ENCODE measurements at places on chromosomes 12 and 14.

DNA sequence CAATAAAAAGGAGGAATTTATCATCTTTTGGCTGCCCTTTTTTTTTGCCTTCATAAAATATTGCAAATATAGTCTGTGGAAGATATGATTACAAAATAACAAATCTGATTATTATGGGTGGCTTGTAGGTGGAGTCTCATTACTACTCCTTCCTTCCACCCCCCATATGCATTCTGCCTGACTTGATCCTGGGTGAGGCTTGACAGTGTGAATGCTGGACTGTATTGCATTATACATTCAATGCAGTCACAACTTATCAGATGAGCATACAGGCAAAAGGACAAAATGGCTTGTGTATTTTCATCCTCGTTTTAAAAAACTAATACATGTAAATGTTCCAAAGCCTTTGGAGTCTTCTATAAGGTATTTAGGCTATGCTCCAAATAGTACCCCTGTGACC, 186.3 kb downstream of the ANO4 start:
- DNase-seq = no peak

DNA sequence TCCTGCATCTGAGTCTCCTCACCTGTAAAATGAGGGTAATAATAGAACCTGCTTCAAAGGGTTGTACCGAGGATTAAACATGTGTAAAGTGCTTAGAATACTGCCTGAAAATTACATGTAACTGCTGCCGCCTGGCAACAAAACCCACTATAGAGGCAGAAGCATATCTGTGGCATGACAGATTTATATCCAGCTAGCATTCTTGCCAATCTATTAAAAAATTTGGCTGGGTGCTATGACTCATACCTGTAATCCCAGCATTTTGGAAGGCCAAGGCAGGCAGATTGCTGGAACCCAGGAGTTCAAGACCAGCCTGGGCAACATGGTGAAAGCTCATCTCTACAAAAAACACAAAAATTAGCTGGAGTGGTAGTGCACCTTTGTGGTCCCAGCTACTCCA, 16.4 kb upstream of the KSR2 start:
- DNase-seq = no peak

DNA sequence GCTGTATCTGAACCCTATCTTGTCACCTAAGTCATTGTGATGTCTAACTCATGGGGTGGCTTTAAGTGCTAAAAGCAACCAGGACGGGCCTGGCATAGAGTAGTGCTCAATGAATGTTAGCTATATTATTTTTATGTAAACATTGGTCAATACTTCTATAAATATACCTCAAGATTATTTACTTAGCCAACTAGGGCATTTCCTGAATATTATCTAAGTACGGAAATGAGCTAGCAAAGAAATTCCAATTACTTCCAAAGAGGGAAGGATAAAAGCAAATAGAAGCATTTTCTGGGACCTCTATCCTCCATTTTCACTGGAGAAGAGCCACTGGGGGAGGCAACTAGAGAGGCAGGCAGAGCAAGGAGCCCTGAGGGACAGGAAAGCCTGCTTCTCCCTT, 20.6 kb downstream of the CCDC92 start:
- no peak for DNase-seq

GRCh38 chr14:92651758-92652406, 96.5 kb downstream of the LGMN start:
- peak; percentile 41 for DNase-seq

DNA sequence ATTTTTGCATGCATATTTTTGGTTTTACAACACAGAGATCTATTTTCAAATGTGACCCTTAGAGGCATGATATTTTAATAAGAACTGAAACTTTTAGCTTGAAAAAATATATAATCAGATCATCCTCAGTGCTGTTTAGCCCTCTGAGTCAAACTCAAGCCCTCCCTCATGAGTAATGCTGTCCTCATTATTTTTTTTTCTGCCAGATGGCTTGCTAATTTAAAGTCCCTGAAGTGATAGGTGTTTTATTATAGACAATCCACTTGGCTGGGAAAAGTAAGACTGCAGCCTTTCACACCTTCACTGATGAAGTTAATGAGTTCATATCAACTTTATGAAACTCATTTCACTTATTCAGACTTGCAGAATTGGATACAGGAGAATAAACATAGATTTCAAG, 227.7 kb downstream of the SLC16A7 start:
- DNase-seq = no peak

DNA sequence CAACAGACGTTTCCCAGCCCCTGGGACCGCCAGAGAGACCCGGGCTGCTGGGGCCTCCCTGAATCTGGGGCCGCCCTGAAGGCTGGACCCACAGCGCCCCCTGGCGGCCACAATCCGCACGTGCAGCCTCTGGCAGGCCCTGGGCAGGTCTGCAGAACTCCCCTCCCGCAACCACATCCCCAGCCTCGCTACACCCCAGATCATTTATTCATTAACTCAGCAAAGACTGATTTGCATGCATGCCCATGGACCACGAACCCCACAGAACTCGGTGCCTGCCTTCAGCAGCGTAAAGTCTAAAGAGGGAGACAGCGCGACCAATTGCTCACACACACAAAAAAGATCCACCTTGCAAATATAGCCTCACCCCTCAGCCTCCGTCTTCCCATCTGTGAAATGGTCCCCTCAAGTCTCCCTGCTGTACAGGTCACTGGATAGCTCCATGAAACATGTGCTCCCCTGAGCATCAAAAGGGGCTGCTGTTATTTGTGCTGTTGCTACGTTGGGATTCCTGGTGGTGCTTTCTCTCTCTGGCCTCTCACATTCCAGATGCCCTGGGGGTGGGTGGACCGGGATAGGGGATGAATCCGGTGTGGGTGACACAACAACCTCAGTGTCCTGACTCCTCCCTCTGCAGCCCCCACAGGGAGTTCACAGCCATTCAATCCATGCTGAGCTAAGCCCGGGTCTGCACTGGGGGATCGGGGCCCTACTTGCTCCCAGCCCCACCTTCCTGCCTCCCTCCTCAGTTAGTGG, 96.4 kb downstream of the SCARB1 start:
- peak; percentile 63 for DNase-seq

DNA sequence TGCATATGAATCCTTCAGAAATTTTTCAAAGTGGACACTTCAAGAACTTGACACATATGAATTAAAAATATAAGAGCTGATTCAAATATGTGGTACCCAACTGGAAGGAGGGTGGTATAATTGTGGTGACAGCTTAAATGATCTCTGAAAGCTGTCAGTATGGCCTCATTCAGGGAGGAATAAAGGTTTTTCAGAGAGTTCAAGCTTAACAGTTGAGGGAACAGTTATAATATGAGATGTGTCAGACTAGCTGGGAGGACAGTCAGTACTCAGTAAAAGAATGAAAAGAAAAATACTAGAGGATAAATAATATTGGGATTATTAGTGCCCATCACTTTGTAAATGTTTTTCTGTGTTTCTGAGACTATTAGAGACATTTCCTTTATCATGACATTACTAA, 277.5 kb downstream of the RASSF9 start:
- no peak for DNase-seq

DNA sequence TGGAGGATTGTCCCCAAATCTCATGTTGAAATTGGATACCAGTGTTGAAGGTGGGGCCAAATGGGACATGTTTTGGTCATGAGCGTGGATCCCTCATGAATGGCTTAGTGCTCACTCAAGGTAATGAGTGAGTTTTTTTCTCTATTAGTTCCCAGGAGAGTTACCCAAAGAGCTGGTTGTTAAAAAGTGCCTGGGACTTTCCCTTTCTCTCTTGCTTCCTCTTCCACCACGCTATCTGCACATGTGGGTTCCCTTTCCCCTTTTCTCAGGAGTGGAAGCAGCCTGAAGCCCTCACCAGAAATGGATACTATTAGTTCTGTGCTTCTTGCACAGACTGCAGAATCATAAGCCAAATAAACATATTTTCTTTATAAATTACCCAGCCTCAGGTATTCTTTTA, 465.4 kb downstream of the FSCB start:
- no peak for DNase-seq

DNA sequence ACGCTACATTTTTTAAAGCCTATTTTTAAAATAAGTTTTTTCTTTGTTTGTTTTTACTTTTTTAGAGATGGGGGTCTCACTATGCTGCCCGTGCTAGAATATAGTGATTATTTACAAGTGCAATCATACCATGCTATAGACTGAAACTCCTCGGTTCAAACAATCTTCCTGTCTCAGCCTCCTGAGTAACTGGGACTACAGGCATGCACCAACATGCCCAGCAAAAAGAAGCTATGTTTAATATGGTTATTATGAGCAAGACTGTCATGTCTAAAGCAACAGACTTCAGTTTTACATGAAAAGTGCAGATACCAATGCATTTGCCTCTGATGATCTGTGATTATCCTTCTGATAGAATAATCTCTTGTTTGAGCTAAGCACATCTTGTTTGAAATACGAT, 45.6 kb upstream of the SGPP1 start:
- no peak for DNase-seq

DNA sequence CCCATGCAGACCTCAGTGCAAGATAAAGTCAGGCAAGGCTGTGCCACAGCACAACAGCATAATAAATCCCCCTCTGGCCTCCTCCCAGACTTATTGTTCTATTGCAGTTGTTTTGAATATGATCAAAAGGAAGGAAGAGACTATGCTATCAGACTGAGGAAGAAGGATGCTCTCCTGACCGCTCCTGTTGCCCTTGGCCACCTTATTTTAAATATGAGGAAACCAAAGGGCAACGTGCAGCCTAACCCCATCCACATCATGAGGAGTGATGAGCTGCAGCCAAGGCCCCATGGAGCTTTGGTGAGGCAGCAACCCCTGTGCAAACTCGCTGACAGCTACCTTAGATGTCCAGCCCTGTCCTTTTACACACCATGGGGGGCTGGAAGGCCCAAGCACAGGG, 291.7 kb downstream of the ZFP36L1 start:
- DNase-seq = no peak

DNA sequence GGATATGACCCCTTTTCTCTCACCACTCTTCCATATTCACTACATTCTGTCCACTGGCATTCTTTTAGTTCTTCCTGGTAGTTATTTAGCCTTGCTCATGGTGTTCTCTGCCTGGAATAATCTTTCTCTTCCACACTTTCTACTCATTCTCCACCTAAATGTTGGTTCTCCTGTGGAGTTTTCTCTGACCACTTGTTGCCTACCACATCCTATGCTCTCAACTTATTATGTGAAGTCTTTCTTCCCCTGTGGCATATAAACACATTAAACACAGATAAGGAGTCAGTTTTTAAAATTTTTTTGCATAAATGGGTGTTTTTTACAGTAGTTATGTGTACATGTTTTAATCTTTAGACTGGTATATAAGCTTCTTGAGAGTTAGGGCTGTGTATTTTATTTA, 3.3 kb upstream of the SMARCC2 start:
- no peak for DNase-seq

- DNase-seq = no peak
Observed at GRCh38 chr14:85881935-85882334, 352.0 kb downstream of the FLRT2 start.

DNA sequence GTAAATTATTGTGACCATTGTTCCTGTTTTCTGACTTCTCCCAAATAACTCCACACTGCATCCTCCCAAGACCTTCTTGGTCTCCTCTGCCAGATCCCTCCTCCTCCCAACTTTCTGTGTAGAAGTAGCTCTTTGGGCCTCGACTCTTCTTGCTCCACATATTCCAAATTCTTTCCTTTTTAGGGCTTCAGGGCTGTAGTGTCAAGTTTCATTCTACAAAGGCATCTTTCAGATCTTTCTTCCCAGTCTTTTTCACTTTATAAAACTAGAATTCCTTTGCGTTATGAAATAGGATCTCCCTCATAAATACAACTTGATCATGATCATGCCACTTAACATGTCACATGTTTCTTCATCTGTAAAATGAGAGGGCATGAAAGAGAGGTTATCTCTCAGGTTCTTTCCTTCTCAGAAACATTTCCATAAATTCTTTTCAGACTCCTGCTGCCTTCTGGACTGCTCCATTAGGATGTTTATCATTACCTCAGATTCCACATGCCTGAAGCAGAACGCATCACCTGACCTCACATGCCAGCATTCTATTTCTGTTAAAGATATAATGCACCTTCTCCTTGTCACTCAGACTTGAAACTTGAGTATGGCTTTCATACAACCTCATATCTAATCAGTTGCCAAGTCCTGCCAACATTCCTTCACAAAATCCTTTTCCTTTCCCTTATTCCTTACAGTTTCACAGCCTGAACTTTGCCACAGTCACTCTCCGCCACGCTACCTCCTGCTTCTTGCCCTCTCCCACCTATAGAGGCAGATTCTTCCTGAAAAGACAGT, 8.5 kb downstream of the SLC38A1 start:
- no peak for DNase-seq

DNA sequence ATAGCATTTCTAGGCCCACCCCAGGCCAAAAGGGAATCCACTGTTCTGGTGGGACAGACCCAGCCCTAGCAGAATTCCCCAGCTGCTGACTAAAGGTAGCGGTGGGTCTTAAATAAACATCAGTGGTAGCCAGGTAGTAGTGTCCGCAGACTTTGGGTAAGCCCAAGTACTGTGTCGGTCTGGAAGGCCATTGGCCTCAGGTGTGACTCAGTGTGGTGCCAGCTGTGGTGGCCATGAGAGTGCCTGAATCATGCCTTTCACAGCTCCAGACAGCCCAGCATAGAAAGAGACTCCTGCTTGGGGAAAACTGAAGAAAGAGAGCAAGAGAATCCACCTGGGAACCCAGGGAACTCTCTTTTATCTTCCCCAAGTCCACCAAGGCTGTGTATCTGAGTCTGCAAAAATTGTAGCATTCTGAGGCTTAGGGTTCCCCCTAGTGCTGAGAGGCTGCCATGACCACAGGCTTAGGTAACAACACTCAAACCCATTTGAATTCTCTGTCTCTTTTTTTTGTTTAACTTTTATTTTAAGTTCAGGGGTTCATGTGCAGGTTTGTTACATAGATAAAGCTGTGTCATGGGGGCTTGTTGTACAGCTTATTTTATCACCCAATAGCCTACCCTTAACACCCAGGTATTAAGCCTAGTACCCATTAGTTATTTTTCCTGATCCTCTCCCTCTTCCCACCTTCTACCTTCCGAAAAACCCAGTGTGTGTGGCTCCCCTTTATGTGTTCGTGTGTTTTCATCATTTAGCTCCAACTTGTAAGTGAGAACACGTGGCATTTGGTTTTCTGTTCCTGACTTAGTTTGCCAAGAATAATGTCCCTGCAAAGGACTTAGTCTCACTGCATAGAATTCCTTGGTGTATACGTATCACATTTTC, 16.7 kb upstream of the CD163L1 start:
- DNase-seq = no peak

GRCh38 chr12:71865166-71865713, 25.7 kb downstream of the TBC1D15 start:
- DNase-seq = no peak

- DNase-seq = no peak
Observed at GRCh38 chr12:126944684-126945083, 1322.3 kb upstream of the TMEM132C start.

DNA sequence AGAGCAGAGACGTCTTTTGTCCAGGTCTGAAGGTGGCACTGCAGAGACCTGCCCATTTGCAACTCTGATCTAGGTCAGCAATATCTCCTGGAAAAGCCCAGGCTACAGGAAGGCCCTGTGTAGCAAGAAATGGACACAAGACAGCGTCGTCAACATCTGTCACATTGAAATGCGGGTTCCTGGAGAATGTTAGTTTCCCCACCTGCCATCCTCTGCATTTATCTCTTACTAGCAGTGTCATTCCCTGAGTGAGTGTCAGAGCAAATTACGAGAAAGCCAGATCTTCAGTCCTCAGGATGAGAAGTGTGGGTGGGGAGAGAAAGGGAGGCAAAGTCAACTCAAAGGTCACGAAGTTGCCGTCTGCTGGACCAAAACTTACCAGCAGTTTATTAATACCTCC, 27.4 kb upstream of the FLVCR2 start:
- no peak for DNase-seq

GRCh38 chr12:105330931-105331804, 677 bp downstream of the C12orf75 start:
- DNase-seq = peak; percentile 56
